ENCODE measurements at places on chromosomes 16 and 17.

GRCh38 chr16:68490829-68491575, 42.7 kb upstream of the SMPD3 start:
- DNase-seq: no peak

DNA sequence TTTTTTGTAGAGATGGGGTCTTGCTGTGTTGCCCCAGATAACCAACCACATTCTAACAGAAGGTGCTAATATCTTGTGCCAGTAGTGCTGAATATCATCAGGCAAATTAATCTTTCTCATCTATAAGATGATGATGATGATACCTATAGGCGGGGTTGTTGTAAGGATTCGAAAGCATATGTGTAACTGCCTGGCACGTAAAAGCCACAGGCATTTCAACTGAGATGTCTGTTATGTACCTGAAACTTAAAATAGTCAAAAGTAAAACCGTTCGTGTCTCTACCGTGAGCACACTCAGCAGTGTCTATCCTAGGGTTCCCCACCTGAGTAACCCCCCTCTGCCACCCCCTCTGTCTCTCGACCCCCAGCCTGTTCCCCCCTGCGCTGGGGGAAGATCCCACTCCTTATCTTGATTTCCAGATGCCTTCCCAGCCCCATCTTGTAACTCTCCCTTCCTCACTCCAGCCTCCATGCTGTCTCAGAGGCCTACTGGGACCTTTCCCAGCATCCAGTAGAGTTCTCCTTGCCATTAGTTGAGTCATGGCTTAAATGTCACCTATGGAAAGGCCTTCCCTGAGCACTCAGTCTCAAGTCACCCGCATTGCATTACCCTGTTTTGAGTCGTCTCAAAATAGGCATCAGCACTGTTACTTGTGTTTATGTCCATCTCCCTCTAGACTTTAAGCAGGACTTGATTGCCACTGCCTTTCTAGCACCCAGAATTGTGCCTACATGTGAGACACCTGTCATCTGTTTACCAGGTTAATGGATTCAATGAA, 34.1 kb downstream of the CDRT15 start:
- DNase-seq: no peak

DNA sequence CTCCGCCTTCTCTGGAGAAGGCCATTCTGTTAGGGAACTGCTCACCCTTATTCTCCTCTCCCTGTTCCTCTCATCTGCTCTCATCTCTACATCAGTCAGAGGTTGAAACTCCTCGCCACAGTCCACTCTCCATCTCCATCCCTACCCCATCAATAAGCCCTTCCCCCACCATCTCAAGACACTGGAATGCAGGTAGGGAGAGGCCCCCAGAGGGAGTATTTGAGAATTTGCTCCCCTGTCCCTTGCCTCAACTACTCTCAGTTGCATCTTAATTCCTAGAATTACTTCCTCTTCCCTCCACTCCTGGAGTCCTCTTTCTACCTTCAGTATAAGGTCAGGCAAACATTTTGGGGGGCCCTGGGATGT, 2.0 kb upstream of the AATF start:
- no peak for DNase-seq

DNA sequence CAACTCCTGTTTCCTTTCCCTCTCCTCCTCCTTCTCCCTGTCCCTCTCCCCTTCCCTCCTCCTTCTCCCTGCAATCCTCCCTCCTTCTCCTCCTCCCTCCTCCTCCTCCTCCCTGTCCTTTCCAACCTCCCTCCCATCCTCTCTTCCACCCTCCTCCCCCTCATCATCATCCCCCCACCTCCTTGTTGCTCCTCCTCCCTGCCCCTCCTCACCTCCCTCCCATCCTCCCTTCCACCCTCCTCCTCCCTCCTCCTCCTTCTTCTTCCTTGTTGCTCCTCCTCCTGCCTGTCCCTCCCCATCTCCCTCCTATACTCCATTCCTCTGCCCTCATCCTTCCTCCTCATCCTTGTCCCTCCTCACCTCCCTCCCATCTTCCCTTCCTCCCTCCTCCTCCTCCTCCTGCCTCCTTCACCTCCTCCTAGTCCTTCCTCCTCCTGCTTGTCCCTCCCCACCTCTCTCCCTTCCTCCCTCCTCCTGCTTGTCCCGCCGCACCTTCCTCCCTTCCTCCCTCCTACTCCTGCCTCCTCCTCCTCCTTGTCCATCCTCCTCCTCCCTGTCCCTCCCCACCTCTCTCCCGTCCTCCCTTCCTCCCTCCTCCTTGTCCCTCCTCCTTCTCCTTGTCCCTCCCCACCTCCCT, 222.5 kb downstream of the IRF8 start:
- no peak for DNase-seq

DNA sequence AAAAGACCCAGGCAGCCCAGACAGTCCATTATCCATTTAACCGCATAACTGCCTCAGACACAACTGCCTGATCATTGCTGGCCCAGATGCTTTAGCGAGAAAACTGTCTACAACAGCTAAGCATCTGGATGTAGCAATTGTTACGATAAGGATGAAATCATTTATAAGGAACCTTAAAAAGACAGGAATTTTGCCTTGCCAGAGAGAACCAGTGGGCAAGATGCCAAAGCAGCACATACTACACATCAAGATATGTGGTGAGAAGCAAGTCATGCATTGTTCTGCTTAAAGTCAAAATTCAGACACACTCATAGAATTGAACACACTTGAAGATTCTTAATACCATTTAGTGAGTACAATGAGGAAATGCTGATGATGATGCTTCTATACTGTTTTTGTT, 1525.3 kb downstream of the CDH8 start:
- DNase-seq: peak; percentile 11

DNA sequence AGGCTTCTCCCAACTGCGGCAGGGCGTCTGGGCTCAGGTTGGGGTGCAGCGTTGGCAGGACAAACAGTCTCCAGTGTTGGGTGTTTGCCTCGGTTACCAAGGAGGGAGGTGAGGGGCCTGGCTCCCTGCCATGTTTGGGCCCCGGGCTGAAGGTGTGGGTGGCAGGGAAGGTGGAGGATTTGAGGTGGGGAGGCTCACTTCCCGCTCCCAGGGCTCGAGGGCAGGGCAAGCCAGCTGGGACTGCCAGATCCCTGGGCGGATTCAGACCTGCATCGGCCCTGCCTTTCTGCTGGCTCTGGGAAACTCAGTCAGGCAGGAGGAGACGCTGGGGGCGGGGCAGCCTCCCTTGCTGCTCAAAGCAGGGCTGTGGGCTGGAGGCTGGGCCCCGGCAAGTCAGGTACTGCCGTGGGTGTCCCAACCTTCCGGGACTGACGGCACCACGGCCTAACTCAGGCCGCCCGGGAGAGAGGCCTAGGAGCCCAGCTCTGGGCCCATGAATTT, 31.3 kb upstream of the KRT17 start:
- DNase-seq: peak; percentile 80

DNA sequence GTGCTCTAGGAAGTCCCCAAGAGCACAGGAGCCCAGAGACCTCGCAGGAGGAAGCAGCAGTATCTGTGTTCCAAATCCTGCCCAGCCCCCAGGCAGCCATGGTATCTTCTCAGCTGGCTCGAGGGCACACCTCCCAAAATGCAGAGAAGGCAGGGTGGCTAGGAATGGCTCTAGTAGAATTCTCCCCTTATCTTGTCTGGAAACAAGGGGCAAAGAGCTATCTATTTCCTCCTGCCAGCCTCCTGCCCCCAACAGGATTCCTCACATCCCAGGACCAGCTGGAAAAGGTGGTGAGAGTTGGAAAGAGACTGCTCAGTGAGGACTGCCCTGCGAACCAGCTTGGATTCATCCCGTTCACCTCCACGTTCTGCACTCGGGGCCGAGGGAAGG, 8.6 kb upstream of the TSPOAP1 start:
- DNase-seq: no peak

- DNase-seq: no peak
Observed at GRCh38 chr16:2520784-2521531, 787 bp downstream of the AMDHD2 start.

- DNase-seq: no peak
Observed at GRCh38 chr17:56540836-56541235, 52.7 kb upstream of the NOG start.

DNA sequence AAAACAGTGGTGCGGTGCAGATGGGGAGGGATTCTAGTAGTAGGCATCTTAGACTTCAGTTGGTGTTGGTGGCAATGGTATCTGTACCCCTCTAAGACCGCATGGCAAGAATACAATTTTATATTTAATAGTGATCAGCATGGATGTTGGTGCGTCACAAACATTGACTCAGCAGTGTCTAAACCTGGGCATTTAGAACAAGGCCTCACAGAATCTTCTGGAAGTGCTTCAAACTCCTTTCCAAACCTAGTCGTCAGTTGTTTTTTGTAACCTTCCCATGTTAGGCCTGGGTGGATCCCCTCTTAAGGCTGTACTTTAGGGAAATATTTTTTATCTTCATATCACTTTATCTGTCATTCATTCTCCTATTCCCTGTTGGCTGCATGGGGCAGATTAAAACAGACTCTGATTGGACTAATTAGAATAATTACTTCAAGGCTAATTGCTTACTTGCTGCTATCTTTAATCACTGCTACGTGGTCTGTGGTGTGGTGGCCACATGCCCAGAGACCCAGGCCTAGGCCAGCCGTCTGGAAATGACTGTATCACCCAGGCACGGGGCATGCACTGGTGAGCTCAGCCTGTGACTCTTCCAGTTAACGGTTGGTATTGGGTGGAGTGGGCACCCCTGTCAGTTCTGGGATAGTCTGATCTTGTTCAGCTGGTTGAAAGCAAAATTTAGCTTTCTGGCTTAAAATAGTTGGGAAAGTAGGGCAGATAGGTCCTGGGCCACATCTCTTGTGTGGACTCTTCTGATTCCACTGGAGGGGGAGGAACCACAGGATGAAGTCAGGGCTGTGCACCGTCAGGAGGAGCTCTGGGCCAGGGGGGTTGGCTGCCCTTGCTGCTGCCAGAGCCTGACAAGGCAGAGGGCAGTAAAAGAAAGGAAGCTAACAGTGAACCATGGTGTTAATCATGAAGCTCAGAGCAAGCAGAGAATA, 4.5 kb downstream of the ALKBH5 start:
- no peak for DNase-seq

- no peak for DNase-seq
Observed at GRCh38 chr16:57360321-57360935, 1.8 kb downstream of the CCL22 start.

DNA sequence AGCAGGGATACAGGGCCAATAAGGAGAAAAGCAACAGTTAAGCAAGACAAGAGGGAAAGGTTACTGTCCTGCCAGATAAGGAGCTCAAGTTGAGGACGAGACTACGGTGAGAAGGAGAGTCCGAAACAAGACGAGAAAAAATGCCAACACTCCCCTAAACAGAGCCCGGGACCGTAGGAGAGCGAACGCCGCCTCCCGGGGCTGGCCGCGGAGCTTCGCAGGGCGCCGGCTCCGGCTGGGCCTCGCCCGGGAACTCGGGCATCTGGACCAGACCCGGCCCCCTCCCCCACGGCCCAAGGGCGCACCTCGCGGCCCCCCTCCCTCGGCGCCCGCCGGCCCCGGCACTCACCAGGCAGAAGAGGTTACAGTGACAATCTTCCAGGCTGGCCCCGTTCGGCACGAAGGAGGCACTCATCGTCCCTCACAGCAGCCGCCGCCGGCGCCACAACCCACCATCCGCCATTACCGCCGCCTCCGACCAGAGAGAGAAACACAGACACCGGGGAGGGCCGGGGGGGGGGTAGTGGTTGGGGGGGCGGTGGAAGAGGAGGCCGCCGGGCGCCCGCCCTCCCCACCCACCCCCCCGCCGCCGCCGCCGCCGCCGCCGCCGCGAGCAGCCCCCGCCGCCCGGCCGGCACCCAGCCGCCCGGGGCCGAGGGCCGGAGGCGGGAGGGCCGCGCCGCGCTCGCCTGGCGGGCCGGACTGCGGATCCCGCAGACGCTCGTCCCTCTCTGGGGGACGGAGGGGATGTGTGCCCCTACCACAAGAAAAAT, at the start of gene MED13:
MED13 (minus strand) TSS at position 488 of the 773 bp plus-strand sequence; CDS start at position 415, 73 bp downstream.
- peak; percentile 72 for DNase-seq

DNA sequence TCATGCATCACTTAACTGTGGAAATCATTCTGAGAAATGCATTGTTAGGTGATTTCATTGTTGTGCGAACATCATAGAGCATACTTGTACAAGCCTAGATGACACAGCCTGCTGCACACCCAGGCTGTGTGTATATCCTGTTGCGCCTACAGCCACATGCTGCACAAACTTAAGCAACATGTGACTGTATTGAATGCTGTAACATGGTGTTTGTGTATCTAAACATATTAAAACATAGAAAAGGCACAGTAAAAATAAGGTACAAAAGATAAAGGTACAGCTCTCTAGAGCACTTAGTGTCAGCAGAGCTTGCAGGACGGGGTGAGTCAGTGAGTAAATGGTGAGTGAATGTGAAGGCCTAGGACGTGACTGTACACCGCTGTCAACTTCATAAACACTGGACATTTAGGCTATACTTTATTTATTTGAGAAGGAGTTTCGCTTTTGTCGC, 11.9 kb downstream of the FOXK2 start:
- no peak for DNase-seq

- DNase-seq: no peak
Observed at GRCh38 chr16:19522397-19522732, 467 bp upstream of the GDE1 start.

DNA sequence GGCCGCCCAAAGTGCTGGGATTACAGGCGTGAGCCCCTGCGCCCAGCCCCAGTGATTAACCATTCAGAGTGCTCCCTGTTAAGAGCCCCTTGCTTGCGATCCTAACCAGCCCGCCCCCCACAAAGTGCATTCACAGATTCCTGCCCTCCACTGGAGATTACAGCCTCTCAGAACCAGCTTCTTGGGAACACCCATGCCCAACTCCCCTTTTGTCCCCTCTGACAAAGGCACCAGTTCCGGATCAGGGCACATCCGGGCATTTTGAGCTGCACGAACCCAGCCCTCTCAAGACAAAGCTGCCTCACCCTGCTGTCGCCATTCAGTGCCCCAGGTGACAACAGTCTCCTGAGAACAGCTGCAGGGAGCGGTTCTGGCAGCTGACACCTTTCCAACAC, 848 bp upstream of the KRT19 start:
- peak; percentile 21 for DNase-seq

DNA sequence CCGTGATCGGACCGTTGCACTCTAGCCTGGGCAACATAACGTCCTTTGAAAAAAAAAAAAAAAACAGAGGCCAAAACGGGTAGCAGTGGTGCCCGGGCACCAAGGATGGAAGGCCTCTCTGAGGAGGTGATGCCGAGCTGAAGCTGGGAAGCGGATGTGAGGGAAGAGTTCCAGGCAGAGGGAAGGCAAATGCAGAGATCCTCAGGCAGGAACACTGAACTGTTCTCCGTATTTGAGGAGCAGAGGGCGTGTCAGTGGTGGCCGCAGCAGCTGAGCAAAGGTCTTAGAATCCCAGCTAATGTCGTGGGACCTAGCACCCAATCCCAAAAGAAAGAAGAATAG, 656 bp upstream of the KCTD13 start:
- DNase-seq: no peak

Data from eye (tissue), 1 donor.